ENCODE measurements at places on chromosomes 12 and 14.

DNA sequence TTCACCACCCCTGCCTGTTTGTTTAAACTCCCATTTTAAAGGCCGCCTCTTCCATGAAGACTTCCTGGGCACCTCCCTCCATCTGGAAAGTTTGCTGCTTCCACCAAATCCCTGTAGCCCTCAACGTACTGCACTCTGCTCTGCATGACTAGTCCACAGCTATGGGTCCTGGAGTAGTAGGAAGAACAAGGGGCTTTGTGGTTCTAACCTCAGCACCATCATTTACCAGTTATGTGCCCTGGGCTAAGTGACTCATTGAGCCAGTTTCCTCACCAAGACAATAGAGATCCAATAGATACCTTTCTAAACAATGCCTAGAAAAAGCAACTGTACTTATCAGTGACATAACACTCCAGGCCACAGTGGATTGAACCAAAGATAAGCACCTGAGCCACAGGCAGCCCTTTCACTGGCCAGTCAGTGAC lies 8.5 kb upstream of the LTBP2 start:
- DNase-seq: no peak

DNA sequence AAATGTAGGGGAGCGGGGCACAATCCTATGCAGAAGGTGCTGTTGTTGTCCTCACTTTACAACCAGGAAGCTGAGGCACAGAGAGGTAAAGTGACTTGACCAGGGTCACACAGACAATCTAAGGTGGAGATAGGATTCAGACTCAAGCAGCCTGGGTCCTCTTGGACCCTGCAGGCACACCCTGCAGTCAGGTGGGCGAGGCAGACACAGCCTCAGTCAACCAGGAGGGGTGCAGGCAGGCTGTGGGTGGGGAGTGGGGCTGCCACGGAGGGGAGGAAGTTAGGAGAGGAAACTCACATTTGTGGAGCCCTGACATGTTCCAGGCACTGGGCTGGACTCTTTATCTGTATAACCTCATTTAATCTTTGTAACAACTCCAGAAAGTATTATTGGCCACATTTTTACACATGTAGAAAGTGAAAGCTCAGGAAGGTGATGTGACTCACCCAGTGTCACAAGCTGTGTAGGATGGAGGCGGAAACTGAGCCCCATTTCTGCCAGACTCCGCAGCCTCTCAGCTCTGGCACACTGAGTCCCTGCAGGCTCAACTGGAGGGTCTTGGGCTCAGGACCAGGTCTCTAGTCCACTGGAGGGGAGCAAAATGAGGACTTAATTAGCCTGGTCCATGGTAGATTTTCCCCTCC lies 24.9 kb upstream of the CHGA start:
- no peak for DNase-seq

DNA sequence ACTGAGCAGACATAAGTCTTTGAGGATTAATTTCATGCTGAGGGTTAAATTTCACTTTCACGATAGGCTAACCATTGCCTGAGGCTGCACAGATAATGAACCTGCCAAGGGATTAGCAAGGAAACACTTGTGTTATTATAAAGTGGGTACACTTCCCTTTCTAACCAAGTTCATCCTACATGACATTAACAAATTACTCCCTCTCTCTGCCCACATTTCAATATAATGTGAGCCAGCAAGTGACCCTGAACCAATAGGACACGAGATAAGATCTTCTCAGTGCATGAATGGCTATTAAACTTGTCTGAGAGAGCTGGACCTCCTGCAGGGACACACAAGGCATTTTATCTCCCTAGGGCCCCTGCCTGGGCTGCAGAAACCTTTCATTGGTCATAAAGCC lies 173.5 kb downstream of the PAX9 start:
- DNase-seq: peak; percentile 46

GRCh38 chr14:75549169-75549568 lies 26.9 kb downstream of the BATF start:
- DNase-seq: no peak

DNA sequence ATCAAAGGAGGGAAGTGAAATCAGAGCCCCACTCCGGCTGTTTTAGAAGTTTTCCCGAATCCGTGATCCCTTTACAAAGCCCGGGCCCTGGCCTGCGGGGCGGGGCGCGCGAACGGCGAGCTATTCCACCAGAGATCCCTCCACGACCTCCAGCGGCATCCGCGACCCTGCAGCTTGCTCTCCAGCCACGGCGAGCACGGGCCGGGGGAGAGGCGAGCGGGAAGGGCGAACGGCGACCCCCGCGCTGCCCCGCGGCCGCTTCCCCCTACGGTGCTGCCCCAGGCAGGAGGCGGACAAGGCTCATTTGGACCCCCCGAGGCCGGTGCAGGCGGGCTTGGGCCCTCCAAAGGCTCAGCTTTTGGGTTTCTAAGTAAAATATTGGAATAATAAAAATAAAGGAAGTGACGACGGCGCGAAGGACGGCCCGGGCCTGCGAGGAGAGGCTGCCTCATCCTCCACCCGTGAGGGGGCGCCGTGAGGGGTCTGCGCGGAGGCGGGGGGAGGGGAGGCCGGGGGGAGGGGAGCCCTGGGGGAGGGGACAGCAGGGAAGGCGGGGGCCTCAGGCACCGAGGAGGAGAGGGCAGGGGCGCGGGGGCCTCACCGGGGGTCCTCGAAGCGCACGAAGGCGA lies 613 bp downstream of the SRSF9 start:
- DNase-seq: no peak

- DNase-seq: peak; percentile 25
These were observed 127.9 kb upstream of the TMEM132D start for GRCh38 chr12:130031571-130032189.

DNA sequence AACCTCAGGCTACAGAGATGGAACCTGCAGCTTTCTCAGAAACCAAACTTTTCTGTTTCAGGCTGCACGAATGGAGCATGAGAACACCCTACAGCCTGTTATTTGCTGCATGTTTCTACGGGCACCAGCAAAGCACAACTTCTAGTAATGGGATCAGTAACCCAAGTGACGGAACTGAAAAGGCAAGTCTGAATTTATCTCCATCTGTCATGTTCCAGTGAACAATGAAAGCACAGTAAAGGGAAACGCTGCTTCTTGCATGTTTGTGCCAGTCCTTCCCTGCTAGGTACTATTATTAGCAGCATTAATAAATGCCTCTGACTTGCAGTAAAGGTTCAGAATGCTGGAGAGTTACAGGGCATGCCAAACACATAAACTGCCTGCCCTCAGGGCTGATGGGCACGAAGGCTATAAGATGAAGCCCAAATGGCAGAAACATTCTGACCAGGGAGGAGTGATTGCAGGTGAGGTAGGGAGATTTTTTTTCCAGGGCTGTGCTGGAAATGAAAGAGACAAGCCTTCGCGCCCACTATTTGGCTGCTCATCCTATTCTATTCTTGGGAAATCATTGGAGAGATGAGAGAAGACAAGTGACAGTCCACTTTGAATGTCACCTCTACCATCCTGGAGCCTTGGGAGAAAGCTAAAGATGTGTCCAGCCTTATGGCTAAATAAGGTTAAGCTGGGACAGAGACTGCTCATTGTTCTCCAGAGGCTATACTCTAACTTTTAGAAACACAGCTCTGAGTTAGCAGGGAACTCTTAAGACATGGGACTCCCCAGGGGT lies 100.4 kb upstream of the PLXNC1 start:
- DNase-seq: no peak

GRCh38 chr14:42715316-42715715 lies 1108.6 kb downstream of the LRFN5 start:
- no peak for DNase-seq

GRCh38 chr12:88057994-88058718 lies 29.0 kb upstream of the C12orf50 start:
- no peak for DNase-seq

- DNase-seq: no peak
These were observed 28.1 kb downstream of the TMEM121 start for GRCh38 chr14:105554523-105554922.

DNA sequence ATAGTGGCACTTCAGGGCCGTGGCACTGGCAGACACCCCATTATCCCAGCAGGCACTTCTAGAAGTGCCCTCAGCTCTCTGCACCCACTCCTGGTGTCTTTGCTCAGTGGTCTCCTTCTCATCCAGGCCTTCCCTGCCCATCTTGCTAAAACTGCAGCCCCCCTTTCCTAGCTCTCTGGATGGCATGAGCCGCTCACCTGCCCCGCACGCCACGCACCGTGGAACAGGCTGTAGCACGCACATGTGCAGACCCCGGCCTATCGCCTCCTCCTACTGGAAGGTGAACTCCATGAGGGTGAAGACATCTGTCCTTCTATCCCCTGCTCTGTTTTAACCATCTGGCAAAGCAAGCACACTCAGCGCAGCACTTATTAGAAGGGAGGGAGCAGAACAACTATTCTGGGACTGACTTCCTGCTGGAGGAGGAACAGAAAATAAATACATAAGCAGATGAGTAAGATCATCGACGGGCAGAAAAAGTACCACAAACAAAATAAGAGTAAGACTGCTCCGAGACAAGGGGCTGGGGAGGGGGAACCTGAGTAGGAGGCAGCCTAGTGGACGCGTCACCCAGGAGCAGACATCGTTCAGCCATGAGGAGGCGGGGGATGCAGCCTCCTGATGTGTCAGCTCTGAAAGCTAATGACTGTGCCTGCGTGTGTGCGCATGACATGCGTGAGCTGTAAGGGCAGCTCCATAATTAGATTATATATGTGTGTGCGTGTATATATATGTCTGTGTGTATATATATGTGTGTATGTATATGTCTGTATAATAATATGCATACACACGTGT lies 7.8 kb upstream of the FZD10 start:
- no peak for DNase-seq

- DNase-seq: peak; percentile 26
These were observed 52.4 kb downstream of the MON2 start for GRCh38 chr12:62519043-62519442.

GRCh38 chr12:49335118-49335954 lies 1.7 kb downstream of the C1QL4 start:
- DNase-seq: no peak

GRCh38 chr12:52149651-52150241 lies 42.1 kb downstream of the KRT80 start:
- no peak for DNase-seq

GRCh38 chr12:13073173-13073572 lies 29.0 kb downstream of the FAM234B start:
- DNase-seq: no peak
